Activated CD4-positive, alpha-beta T cell treated with anti-CD3 and anti-CD28 coated beads for 4 hours (primary cell): ENCODE measurements at places on chromosomes 2 and 18.

- DNase-seq = no peak
Measured at GRCh38 chr2:51013933-51014526, 17.9 kb downstream of the NRXN1 start.

DNA sequence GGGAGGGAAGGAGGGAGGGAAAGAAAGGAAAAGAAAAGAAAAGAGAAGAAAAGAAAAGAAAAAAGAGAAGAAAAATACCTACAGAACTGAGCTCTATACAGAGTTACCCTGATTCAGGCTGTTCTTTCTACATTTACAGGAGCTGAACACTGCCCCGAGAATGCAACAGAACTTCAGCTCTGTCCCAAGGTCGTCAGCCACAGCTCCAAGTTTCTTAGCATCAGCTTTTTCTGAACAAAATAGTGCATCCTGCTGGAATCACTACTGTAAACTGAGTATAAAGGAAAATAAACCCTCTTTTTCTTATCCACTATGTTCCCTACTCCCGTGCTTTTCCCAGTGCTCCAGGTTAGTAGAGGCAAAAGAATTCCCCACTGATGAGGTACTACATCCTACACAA lies 4.7 kb upstream of the PPP4R1 start:
- DNase-seq = no peak

DNA sequence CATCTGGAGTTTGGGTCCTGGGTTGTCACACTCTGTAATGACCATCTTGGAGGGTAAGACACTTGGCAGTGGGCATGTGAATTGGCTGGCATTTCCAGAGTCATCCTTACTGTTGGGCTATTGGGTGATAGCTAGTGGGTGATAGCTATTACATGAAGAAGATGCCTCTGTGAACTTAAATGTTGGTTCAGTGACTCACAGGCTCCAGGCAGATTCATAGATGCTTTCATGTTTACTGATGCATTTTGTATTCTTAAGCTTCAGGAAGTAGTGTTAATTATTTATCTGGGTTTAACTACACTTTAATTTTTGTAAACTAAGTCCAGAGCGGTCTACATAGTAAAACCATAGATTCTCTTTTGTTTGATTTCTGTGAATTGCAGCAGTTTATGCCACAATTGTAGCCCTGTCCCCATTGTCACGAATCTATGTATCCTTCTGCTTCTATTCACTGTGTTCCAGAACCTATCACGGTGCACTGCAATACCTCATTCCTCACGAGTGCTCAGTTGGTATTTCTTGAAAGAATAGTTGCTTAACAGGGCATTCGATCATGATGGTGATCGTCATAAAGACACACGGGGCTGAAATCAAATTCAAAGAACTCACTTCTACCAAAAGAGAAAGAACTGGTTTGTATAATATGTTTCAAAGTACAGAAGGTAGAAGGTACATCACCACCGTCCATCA lies 79.7 kb downstream of the GBX2 start:
- DNase-seq = no peak

- no peak for DNase-seq
Measured at GRCh38 chr2:212958757-212959295, 192.6 kb downstream of the IKZF2 start.

GRCh38 chr2:180690611-180691010 lies 289.8 kb upstream of the UBE2E3 start:
- no peak for DNase-seq

GRCh38 chr2:144370937-144371584 lies 148.9 kb downstream of the ZEB2 start:
- no peak for DNase-seq

DNA sequence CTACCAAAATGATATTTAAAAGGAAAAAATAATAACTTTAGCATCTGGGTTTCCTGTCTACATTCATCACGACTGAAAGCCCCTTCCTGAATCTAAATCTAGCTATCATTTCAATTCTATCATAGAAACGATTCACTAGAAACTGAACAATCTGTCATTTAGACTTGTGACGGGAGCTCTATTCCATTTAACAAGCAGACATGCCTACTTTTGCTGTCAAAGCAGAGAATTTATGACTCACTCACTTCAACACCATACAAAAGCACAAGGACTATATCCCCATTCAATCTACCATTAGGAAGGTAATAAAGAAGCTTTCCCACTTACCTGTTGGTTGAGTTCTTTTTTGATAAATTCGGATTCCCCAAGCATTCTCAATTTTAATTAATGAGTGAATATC lies 1072.3 kb downstream of the LRP1B start:
- no peak for DNase-seq

DNA sequence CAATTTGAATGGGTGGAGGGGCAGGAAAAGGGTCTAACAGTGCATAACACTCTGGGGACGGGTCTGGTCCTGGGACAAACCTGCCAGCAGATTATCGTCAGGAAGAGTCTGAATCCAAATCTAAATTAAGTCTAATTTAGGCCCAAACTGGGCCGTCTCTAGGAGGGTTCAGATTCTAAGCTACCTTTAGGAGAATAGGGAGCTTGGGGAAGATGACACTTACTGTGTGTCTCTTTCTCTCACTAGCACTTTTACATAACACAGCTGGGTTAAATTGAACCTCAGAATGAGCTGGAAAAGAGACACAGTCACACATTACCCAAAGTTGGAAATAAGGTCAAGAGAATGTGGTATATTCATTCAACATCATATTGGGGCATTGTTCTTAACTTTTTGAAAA lies 228.8 kb downstream of the KCNH7 start:
- DNase-seq = no peak

- no peak for DNase-seq
Measured at GRCh38 chr2:29097569-29097968, 17.6 kb upstream of the CLIP4 start.

GRCh38 chr2:110166266-110166665 lies 38.5 kb downstream of the NPHP1 start:
- no peak for DNase-seq

- DNase-seq = no peak
Measured at GRCh38 chr2:88615822-88616221, 11.4 kb downstream of the EIF2AK3 start.

DNA sequence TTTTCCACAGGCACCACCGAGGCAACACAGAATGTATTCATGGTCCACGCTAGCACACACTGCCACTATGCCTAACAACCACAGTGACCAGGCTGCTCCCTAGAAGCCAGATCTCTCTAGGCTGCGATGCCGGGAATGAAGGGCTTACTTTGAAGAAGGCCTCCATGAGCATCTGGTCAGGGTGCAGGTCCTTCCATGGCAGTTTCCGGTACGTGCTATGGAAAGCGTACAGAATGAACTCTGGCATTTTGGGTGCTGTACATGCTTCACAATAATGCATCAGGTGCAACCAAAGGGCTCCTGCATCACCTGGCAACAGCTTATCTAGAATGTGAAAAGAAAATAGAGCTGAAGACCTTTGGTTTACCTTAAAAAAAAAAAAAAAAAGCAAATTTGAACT lies 44.9 kb downstream of the SIGLEC15 start:
- DNase-seq = no peak
